ENCODE measurements at places on chromosomes 5 and 9. TPM values are rescaled to one million over a fixed set of nuclear protein-coding genes. Genes with fewer than 3 reads are reported as not detected.

Gene PCDHA10
- total RNA-seq: not detected

- no peak for DNase-seq
These were observed 455.4 kb downstream of the CAAP1 start for GRCh38 chr9:26437056-26437711.

Gene PRR16
- total RNA-seq: not detected

Gene SPINK6
- total RNA-seq: not detected

Gene OR1J2
- not detected for total RNA-seq

- no peak for DNase-seq
These were observed 173.4 kb downstream of the NR3C1 start for GRCh38 chr5:143229896-143230675.

DNA sequence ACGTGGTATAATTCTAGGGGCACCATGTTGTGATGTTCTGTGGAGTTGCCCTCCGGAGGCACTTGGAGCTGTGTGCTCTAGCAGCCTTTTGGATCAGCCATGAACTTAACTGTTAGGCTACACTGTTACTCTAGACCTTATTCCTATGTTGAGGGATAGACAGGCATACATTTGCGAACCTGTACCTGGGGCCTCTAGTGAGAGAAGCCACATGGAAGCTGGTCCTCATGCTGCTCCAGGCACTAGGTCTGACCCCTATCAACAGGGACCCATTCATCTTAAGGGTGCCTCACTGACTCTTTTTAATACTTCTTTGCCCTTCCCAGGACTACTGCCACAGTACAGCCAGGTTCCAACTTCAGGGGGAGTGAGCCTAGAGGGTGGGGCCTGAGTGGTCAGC, 594.8 kb downstream of the RAB3C start:
- no peak for DNase-seq

DNA sequence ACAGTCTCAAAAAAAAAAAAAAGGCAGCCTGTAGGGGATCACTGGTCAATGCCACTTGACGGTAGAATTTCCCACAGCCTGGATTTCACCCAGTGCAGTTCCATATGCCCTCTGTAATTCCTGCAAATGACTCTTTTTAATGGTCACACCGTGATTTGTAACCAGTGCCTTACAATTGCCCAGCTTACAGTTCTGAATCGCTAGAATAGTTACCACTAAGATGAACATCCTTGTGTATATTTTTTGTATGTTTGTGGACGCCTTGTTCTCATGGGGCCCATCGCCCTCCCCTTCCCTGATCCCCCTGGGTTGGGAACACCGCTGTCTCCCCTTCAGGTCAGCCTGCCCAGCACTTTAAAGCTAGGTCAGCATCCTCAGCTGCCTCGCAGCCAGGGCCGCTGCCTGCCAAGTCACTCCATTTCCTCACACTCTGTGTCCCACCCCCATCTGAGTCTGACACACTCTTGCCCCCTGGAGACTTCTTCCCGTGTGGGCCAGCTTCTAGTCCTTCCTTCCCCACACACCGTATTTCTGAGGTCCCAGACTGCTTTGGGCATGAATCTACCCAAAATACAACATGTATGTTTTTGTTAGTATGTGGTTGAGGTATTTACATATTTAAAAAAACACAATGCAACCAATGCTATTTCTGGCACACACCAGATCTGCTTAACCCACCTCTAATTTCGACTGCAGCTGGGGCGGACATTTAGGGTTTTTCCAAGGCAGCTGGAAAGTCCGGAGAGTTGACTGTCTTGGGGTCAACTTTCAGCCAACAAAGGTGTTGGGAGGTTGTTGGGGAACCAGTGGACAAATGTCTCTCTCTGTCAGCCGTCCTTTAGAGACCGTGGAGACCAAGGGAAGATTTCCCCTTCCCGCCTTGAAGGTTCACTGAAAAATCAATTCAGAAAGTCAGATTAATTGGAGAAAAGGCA, 120.5 kb upstream of the NEK6 start:
- no peak for DNase-seq

GRCh38 chr5:34648840-34649158, 7.3 kb upstream of the RAI14 start:
- DNase-seq: no peak

DNA sequence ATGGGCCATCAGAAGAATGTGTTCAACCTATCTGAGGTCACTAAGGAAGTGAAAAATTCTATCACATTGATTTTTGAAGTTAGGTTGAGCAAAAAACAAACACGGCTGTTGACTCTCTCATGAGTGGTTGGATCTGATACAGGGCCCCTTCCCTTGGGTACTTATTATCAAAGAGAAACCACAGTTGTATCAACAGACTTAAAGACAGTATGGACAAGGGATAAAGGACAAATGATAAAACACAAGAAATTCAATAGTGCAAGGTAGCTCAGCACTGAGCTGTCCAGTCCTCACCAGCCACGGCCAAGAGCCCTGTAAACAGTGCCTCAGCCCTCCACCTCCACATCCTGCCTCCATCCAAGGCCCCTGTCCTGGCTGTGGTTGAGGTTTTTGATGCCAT, 86.9 kb downstream of the UBE2QL1 start:
- DNase-seq: no peak

Gene STING1
- total RNA-seq: 96.6 TPM

Gene WNK2
- total RNA-seq: not detected

DNA sequence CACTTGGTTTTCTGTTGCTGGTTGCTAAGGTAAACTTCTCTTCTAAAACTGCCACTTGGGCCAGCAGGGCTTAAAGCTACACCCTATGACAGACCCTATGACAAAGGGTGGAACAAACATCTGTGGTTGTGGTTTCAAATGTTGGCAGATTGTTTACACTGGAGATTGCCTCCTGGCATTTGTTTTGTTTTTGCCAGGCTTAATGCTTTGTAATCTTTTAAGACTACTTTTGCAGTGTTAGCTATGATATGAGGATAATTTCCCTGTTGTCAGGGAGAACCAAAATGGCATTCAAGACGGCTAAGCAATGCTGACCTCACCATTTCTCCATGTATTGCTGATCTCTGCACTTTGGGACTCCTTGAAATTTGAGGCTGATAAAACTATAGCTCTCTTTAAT, 50.3 kb downstream of the MAMDC2 start:
- DNase-seq: peak; percentile 23

DNA sequence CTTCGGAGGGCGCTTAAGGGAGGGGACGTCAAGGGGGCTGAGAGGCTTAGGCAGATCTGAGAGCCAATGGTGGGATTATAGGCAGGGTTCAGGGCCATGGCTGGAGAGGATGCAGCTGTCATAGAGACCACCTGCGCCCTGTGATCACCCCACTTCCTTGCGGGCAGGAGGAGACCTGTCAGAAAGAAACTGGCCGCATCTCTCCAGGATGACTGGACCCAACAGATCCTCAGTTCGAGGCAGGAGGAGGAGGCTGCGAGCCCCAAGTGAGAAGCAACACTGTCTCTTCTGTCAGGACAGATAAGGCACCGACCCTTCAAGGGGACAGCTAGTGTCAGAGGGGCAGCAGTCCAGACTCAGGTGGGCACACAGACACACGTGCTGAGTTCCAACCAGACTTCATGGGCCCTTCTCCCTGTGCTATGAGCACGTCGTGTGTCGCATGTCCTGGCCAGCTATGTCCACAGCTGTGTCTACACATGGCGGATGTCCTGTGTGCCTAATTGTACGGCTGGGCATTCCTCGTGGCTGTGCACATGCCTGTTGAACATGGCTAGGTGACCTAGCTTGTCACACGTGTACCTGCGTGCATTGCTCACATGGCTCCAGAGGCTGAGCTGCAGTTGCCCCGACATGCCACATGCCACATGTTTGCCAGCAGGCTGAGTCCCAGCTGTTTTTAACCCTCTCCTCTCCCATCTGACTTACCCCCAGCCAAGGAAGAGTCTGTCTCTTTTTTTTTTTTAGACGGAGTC, 583 bp upstream of the AQP3 start:
- no peak for DNase-seq

DNA sequence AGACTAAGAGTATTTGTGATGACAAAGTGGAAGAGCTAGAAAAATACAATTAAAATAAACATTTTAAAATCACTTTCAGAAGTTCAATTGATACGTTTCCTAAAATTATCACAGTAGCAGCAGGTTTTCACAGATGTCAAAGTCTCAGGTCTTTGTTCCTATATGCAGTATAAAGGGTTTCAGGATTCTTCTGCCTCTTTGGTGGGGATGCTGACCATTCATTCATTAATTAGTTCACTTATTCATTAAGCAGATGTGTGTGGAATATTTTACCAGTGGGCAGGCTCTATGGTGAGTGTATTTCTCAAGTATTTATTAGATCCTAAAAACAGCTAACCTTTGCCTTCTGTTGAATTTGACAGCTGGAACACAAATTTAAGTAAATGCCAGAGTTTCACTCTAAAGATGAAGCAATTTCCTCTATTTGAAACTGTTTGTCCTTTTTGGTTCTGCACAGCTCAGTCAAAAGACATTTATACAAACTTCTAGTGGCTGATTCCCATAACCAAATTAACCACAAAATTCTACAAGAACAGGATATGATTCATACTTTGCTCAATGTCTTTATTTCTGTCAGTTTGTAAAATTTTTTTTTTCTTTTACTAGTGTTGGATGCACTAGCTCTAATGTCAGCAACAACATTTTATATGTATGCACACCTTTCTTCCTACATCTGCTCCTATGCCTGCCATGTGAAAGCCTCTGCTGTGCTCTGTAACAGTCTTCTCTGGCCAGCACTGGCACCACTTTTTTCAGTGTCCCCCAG, 75.9 kb upstream of the PRR16 start:
- no peak for DNase-seq

Measured in natural killer cell (primary cell).